ENCODE measurements at places on chromosomes 7 and 10.

DNA sequence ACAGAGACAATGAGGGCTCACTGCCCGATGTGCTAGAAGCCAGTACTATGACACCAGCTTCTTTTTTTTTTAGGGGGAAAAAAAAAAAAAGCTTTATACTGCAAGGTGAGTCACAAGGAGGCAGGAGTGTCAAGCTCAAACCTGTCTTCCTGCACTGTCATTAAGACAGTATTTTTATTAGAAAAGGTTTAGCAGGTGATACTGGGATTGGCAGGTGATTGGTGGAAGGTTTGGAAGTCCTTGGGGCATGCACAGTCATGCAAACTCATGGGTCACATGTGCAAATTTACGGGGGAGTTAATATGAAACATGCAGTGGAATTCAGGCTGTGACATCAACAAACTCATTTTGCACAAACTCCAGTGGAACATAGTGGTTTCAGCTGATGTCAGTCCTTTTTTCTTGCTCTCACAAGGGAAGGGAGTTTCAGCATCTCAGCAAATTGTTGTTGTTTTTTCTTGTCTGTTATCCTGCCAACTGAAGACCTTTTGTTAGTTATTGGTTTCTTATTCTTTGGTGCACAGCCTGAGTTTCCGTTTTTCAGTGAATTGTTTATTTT is 530.6 kb downstream of the ANKRD7 start:
- no peak for DNase-seq

DNA sequence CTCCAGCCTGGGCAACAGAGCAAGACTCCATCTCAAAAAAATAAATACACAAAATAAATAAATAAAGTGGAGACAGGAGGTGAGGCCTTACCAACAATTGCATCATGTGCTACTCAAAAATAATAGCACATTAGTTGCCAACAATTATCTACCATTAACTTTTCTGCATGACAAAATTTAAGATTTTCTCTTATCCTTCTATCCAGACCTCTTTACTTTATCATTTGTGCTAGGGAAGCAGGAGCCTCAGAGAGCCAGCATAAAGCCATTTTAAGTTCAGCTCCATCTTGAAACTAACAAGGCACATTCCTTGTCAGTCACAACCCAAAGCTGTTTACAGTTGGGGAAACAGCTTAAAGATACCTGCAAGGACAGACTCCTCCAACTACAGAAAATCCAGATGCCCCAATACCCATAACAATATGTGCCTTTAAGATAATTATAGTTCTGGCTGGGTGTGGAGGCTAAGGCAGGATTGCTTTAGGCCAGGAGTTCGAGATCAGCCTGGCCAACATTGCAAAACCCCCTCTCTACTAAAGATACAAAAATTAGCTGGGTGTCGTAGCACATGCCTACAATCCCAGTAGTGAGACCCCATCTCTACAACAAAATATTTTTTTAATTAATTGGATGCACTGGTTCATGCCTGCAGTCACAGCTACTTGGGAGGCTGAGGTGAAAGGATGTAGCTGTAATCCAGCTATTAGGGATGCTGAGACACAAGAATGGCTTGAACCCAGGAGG is 2.2 kb upstream of the AP1S1 start:
- DNase-seq = no peak

DNA sequence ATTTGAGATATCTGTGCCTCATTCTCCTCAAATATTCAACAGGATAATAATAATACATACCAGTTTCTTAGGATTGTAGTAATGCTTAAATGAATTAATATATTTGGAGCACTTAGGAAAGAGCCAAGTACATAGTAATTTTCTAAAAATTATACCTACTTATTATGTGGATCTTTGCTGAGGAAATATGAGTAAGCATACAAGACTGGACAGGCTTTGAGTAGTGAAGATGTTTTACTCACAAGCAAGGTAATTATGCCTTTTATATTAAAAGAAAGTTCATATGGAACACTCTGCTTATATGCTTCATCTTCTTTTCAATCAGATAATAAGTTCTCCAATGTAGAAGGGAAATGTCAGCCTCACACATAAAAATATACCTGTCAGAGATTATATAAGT is 337.5 kb upstream of the KAT6B start:
- DNase-seq = no peak

- DNase-seq = no peak
Observed at GRCh38 chr10:122931088-122931906, 20.9 kb downstream of the FAM24A start.

DNA sequence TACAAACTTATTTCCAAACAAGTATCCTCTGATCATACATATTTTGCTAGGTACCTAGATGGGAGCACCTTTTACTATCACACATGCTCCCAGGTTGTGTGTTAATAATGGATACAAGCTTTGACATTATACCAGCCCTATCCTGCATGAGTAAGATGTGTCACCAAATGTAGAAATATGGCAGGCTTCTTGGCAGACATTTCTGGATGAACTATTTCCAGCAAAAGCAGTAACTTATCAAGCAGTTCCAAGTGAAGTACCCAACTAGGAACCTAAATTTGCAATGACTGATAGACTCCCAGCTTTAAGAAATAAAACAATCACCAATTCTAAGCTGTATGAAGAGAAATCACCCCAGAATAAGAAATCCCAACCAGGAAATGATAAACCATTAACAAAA is 103.7 kb upstream of the TMEM72 start:
- no peak for DNase-seq

GRCh38 chr7:8172372-8173354 is 89.3 kb downstream of the ICA1 start:
- DNase-seq = no peak

GRCh38 chr7:47887016-47887640 is 61.1 kb downstream of the PKD1L1 start:
- DNase-seq = no peak

GRCh38 chr10:71481746-71482410 is 85.2 kb downstream of the CDH23 start:
- no peak for DNase-seq

DNA sequence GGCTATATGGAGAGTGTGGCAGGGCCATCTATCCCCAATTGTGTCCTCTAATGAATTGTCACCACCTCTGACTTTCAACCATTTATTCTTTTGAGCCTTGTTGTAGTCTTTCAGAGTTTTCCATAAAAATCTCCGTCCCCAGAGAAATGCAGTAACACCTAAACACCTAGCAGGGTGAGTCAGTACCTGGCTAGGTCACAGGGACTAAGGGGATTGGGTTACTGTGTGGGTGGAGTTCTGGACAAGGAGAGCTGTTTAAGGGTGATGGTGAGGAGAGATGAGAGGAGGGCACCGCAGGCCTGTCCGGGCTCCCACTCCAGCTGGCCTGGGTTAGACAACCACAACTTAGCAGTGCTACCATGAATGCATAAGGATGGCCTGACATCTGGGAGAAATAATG is 186.2 kb upstream of the LYZL1 start:
- no peak for DNase-seq

- DNase-seq = no peak
Observed at GRCh38 chr7:46285878-46286277, 364.8 kb upstream of the IGFBP3 start.

Measured in right cardiac atrium (tissue), 5 donors.